Pons (tissue), 1 donor: ENCODE measurements at places on chromosomes 12 and 14.

DNA sequence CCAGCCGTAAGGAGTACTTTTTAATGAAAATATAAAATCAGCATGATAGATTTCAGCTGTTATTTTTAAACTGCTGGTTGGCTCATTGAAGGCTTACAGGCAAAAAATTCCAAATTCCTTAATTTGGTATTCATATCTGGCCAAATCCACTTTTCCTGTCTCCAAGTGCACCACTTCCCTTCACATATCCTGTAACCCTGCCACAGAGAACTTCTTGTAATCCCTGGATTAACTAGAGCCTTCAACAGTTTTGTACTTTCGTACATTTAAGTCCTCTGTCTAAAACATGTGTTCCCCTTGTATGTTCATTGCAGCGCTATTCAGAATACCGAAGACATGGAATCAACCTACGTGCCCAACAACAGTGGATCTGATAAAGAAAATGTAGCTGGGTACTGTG is 9.6 kb downstream of the PUS7L start:
- no peak for DNase-seq

DNA sequence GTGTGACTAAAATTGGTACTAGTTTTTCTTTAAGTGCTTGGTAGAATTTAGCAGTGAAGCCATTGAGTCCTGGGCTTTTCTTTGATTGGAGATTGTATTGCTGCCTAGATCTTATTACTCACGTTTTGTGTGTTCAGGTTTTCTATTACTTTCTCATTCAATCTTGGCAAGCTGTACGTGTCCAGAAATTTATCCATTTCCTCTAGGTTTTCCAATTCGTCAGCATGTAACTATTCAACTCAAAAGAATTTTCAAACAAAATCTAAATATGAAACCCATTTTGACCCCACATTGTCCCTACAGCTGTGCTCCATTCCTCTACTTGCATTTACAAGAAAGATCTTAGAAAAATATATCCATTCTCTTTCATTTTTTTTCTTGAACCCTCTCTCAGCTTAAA is 1613.4 kb upstream of the SEL1L start:
- DNase-seq = no peak

DNA sequence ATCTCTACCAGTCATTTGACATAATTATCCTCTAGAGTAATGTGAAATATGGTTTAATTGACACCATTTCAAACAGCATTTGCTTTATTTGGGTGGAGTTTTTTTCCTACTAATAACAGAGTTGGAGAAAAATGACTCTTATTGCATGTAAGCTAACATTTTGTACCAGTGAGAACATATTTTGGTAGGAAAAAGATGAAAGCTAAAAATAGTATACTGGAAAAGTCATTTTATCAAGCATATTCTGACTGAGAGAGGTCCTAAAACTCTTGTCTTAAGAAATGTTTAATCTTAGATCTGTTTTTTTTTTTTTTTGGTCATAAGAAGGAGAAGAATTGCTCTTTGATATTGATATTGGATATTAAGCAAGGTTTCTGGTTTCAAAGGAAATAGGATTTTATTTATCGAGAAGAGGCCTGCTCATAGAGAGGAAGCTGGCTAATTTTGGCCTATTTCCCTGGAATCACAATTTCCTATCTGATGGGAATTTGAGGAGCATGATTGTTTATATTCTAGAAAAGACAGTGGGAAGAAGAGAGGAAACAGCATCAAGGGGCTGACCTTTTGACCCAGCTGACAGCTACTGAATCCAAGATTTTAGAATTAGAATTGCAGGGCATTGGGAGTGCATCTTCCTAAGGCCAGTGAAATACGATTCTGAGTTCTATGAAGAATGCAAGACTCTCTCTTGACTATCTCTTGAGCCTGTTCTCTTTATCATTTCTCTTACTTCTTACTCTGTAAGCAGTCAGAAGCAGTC is 19.4 kb downstream of the OTOGL start:
- DNase-seq = no peak

DNA sequence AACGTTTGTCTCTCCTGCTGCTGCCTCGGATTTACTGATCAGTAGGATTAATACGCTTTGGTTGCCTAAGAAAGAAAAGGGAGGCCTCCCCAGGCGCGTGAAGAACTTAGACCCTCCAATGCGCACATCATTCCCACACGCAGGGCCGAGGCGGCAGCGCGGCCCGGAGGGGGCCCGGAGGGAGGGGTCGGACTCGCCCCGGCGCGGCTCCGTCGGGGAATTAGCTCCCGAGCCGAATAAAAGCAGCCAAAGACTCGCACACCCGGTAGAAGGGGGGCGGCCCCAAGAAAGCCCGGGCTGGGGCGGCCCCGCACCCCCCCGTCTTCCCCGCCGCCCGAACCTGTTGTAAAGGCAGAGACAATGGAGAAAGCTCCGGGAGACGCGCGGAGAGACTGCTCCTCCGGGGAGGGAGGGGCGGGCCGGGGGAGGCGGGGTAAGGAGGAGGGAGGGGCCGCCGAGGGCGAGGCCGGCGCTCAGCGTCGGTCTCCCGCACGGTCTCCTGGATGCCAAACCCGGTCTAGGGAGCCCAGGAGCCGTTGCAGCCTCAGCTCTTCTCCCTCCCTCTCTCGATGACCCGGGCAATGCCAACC is at the start of gene NELL2:
NELL2 (minus strand) TSS at position 362 of the 590 bp plus-strand sequence. CDS start 446 bp downstream, outside the sequence.
- no peak for DNase-seq
